ENCODE measurements at places on chromosomes 3 and 15.

DNA sequence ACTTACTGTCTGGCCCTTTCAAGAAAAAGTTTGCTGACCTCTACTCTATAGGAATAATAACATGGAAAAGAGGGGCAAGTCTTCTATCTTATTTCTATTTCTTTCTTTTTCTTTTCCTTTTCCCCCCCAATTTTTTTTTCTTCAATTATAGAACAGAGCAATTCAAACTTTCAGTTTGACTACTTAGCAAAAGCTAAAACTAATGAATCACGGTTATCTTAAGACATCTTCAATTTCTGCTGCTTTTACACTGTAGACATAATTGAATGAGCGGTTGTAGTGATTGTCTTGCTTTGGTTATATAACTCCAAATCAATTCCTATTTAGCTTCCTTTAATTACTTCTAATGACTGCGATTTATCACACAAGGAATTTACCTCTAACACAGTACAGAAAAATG is 74.3 kb upstream of the P2RY1 start:
- no peak for DNase-seq

DNA sequence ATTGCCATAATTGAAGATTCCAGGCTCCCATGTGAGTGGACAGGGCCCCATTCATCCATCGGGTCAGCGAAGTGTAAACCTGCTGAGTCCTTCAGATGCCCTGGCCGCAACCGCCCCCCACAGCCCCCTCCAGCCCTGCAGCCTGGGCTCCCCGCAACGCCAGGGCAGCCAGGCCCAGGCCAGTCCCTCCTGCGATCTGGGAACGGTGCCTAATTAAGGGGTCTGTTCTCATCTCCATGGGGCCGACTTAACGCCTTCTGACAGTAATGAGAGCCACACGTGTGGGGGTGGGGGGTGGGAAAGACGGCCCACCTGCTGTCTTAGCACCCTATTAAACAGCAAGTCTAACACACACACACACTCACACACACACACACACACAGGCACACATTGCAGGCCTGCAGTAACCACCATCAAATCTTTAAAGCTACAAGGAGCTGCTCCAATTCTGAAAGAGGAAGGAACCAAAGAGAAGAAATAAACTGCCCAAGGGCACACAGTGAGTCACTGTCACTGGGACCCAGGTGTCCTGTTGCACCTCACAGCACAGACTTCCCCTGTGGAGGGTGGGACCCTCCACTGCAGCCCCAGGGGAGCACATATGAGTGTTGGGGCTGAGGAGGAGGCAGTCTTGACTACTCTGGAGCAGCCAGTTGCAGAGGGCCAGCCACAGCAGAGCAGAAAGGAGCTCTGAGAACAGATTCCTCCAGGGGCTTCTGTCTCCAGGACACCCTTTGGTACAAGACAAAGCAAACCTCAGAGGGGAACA is 31.8 kb upstream of the HES1 start:
- peak; percentile 36 for DNase-seq

DNA sequence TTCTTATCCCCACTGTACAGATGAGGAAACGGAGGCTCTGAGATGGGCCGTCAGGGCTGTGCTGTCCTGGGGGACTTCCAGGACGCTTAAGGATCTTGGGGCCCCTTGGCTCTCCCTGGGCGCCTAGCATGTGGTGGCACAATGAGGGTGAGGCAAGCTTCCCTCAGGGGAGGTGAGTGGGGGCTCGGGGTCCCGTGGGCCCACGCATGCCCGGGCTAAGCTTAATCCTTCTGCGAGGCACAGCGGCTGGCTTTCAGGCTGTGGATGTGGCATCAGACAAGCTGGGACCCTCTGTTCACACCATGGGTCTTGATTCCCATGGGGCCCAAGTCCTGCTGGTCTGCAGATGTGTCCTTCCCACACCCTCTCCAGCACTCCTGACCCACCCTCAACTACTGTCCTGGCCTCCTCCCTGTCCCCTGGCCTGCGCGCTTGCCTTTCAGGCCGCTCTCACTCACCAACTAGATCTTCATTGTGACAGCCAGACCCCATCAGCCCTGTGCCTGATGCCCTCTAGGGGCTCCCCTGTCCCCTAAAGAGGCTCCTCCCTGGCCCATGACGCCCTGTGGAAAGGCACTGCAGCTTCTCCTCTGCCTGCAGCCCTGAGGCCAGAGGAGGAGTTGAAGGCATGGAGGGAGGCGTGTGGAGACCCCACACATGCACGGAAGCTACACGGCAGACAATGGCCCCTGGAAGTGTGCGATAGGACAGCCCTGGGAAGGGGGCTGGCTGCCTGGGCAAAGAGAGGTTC is 11.3 kb downstream of the DUSP7 start:
- no peak for DNase-seq

GRCh38 chr15:70308011-70308734 is 210.5 kb upstream of the TLE3 start:
- peak; percentile 31 for DNase-seq

GRCh38 chr15:75202251-75203016 is 752 bp downstream of the C15orf39 start:
- peak; percentile 79 for DNase-seq

- DNase-seq: no peak
Measured at GRCh38 chr3:71463617-71464016, 119.9 kb downstream of the FOXP1 start.

GRCh38 chr3:32428092-32429068 is 36.7 kb downstream of the CMTM7 start:
- no peak for DNase-seq

GRCh38 chr3:70433091-70433490 is 120.7 kb upstream of the MDFIC2 start:
- no peak for DNase-seq

DNA sequence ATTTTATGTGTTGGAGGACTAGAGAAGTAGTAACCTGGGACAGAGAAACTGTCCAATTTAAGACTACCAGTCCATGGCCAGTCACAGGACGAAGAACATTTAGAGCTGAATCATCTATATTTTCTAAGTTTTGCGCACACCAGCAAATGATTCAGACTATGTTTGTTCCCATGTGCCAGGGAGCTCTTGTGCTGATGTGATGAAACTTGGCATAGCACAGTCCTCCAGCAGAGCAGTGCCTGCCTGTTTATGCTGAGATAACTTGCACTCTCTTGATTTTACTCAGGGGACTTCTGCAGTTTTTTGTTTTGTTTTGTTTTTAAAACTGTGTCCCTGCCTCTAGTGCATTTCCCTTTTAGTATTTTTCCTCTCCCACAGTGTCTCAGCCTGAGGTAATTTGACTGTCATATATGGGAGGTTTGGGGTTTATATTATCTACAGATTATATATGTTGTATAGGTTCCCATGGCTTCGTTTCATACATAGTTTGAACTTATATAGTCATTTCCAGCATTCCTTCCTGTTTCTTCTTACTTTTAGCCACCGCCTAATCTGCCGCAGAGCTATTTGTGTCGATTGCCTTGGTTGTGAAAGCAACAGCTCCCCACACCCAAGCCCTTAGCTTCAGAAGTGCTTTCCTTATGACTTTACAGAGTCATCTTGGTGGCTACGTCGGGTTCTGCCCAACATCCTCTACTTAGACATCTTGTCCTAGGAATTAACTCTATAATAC is 45.5 kb downstream of the PPM1L start:
- peak; percentile 48 for DNase-seq

DNA sequence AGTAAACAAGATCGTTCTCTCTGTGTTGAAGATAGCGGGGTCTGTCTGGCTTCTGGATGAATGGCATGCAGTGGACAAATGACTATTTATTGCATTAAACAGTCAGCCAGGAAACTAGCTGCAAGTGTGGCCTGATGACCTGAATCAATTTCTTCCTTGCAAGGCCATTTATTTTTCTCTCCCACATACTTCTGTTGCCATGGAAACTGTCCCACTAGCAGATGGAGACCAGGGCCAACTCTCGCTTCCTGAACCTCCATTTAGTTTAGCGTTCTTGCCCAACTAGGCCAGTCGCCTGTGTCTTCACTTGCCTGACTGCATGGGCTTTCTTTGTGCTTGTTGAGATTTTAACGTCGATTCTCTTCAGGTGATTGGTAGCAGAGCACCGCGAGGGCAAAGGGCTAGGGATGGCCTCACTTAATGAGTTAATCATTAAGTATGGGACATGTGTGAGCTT is 27.6 kb downstream of the LMCD1 start:
- peak; percentile 74 for DNase-seq

GRCh38 chr3:21839176-21839575 is 88.2 kb upstream of the ZNF385D start:
- no peak for DNase-seq

GRCh38 chr15:80317389-80318182 is 65.6 kb upstream of the CTXND1 start:
- DNase-seq: peak; percentile 58

DNA sequence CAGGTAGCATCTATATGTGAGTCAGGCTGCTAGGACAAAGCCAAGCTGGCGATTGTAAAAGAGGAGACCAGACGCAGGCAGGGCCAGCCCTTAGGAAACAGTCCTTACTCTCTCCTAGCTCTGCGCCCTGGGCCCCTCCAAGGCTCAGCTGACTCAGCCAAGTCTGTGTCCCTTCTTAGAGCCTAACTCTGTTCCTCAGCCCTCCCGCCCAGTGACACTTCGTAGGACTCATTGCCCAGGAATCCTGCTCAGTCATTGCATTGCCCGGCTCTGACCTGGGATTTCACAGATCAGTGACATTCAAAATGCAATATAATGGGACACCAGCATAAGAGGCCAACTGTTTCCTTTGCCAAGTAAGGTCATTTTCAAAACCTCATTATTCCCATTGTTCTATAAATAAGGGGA is 244.2 kb downstream of the TLE3 start:
- DNase-seq: peak; percentile 97

DNA sequence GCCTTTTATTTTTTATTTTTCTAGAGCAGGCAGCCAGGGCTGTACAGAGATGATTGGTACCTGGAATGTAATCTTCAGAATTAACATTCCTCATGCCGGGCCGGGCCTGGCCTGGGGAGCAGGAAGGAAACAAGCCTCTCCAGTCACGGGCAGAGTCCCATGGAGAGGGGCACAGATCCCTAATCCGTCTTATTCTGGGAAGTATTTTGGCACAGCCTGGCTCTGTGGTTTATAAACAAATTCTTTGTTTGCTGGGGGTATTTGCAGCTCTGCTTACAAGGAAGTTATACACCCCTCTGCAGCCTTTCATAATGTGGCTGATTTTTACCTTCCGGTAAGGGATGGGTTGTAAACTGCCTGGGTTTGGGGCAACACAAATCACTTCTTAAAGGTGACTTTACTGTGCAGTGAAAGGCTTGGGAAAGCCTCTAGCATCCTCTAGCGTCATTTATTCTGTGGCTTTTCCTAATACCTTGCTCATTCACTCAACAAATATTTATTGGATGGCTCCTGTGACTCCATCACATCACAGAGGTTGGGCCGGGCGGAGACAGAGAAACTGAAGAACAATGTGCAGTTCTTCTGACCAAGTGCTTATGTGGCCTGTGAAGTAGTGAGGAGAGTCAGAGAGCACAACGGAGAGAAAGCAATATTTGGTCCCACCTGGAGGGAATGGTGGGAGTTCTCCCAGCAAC is 2.7 kb downstream of the SLC6A20 start:
- peak; percentile 54 for DNase-seq

All from M059J (cell line).